Right lobe of liver (tissue), 6 donors: ENCODE measurements at places on chromosomes 7 and 10.

- DNase-seq: no peak
Measured at GRCh38 chr10:44780426-44780825, 130.7 kb upstream of the TMEM72 start.

GRCh38 chr7:11896663-11897062 lies 64.7 kb upstream of the THSD7A start:
- no peak for DNase-seq

DNA sequence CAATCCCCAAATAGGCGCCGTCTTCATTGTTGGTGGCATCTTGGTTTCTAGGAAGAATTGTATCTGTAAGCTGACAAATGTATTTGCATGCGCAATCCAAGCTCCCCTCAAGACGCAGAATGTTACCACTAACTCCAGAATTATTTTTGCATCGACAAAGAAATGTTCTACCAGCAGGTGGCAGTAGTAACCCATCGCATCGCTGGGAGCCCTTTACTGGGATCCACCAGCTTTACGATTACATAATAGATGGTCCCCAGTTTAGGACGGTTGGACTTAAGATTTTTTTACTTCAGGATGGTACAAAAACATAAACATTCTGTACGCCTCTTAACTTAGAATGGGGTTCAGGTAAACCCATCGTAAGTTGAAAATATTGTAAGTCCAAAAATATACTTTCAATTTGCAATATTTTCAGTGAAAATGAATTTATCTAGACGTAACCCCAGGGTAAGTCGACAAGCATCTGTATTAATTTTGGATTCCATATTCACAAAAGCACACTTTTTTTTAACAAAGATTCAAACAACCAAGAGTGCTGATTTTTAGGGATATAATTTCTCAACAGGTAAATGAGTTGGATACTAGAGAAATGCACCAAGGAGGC lies 114.0 kb upstream of the COBL start:
- DNase-seq: no peak

DNA sequence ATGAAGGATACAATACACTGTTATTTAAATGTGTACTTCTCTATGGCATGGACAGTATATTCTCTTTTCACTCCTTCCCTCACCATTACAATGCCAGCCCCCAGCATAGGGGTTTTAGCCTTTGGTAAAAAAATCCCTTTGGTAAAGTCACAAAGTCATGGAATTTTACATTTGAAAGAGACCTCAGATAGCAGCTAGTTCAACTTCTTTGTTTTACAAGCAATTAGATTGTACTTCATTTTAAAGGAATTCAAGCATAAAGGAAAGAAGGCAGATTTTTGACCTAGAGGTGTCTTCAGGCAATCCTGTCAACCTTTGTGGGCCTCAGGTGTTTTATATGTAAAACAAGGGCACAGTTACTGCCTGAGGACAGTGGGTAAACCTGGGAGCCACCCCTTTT lies 1188.4 kb upstream of the AUTS2 start:
- no peak for DNase-seq

DNA sequence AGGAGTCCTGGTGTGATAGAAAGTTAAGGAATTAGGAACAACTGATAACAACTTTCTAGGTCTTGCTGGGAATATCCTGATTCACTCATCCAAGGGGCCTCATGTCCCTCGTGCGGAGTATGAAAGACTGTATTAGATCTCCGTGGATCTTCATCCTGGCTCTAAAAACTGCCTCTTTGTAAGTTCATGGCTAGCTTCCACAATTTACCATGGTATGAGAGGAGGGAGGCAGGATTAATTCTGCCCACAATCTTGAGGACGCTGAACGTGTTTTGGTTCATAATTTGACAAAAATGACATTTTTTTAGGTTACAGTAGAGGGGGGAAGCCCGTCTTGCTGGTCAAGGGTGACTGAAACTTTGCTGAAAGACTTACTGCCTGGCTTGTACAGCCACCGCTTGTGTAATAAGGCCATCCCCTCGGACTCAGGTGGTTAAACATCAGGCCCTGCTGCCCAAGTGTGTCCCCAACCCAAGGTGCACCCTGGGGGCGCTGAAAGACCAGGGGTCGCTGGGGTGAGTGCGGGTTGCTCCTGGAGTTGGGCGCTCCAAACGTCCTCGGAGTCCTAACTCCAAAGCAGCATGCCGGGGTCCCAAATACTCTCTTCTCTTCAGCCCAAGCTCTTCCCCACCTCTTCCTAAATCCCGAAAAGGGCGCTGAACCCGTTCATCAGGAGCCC lies 733 bp downstream of the HIBADH start:
- peak; percentile 70 for DNase-seq

DNA sequence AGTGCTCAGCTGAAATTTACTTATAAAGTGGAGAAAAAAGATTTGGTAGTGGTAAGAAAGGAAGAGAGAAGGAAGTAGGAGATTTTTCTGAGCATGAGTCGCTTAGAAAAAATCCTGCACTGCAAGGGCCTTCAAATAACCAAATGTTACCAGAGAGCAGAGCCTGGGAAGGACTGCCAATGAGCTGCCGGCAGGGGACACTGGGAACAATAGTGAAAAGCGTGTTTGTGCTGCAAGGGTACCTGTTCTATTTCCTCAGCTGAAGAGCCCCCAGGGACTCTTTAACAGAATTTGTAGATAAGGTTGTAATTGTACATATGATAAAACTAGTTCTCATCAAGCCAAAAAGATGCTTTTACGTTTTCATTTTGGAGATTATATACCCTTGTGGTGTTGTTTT lies 696.3 kb upstream of the C7orf33 start:
- no peak for DNase-seq

DNA sequence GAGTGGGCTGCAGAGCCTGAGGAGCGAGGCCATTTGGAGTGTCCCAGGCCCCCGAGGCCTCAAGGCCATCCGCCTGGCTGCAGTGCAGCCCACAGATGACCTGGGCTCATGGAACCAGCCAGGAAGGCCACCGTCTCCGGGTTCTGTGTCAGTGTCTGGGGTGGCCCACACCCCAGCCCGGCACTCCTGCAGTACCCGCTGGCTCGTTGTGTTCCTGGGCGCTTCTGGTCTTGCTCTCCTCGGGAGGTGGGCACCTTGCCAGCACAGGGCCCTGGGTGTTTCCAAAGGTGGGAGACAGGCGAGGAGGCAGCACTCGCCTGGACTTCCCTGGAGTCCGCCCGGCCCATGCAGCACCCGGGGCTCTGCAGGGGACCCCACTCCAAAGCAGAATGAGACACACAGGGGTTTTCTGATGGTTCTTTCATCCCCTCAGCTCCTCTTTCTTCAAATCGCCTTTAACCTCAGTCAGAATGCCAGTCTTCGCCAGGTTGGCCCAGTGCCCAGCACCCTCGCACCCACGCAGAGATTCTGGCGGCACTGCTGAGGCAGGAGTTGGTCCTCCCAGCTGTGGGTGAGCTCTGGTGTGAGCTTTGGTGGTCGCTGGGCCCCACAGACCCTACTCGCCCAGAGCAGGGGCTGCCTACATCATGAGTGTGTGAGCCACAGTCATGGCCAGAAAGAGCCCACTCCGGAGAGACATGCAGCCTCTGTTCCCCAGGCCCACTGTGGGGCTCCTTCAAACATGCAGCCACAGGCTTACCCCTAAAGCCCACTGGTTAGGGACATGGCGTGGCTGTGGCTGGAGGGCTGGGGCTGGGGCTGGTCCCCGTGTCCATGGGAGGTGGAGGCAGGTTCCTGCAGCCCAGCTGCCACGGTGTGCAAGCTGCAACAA lies 155.7 kb downstream of the EBF3 start:
- no peak for DNase-seq

- no peak for DNase-seq
Measured at GRCh38 chr7:104650991-104651640, 322.7 kb downstream of the LHFPL3 start.

- no peak for DNase-seq
Measured at GRCh38 chr10:88541116-88541626, 41.9 kb downstream of the RNLS start.
